Spinal cord (tissue), 10 donors: ENCODE measurements at places on chromosomes 5 and 9. TPM values are rescaled to one million over a fixed set of nuclear protein-coding genes. Genes with fewer than 3 reads are reported as not detected.

IFNB1 gene
- polyA plus RNA-seq, result not detected

TRIM36 gene
- 35.8 TPM for polyA plus RNA-seq

GDA gene
- polyA plus RNA-seq, result 3.4 TPM

FSD1L gene
- polyA plus RNA-seq, result 31.8 TPM

MSX2 gene
- 5.5 TPM for polyA plus RNA-seq

DNA sequence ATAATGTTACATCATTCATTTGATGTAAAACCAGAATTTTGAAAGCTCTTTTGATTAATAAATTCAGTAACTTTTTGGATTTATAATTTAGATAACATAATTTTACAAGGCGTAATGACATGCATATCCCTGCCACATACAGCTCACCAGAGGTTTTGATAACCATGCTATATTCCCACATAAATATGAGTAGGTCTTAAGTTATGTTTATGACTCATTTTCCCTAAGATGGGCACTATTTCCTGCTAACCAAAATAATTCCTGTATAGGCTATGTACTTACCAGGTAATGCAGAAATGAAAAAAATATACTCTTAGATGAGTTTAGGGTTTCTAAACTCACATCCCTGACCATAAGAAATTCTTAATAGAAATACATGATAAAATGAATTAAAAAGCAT, 93.9 kb upstream of the EDIL3 start:
- DNase-seq, result no peak

GRCh38 chr5:179268966-179269693, 76.1 kb downstream of the ADAMTS2 start:
- no peak for DNase-seq
